ENCODE measurements at places on chromosomes 1 and 21. TPM values are rescaled to one million over a fixed set of nuclear protein-coding genes. Genes with fewer than 3 reads are reported as not detected.

PPIAL4G gene
- total RNA-seq: not detected

PDC gene
- not detected for total RNA-seq

ACTL8 gene
- not detected for total RNA-seq

ARL8A gene
- total RNA-seq: 29.9 TPM

IPO9 gene
- total RNA-seq: 34.2 TPM

BGLAP gene
- total RNA-seq: not detected

KCNK2 gene
- total RNA-seq: 4.0 TPM

TENT5C gene
- total RNA-seq: 0.36 TPM

SIK1 gene
- 16.4 TPM for total RNA-seq

USH2A gene
- 6.5 TPM for total RNA-seq

KLHDC7A gene
- not detected for total RNA-seq

YOD1 gene
- 12.6 TPM for total RNA-seq

GRIK1 gene
- total RNA-seq: not detected

OR10J4 gene
- not detected for total RNA-seq

TNNI3K gene
- total RNA-seq: under 0.01 TPM

SPATA17 gene
- 1.7 TPM for total RNA-seq

NECTIN4 gene
- total RNA-seq: not detected

DNASE2B gene
- total RNA-seq: not detected

KLHDC8A gene
- total RNA-seq: under 0.01 TPM

BCL2L15 gene
- total RNA-seq: under 0.01 TPM

THEM5 gene
- total RNA-seq: not detected

TNFRSF4 gene
- total RNA-seq: not detected

DTL gene
- total RNA-seq: 32.4 TPM

TTLL7 gene
- total RNA-seq: 17.2 TPM

TMEM61 gene
- total RNA-seq: not detected

FCAMR gene
- total RNA-seq: not detected

NEGR1 gene
- total RNA-seq: 1.8 TPM

ZNF644 gene
- 95.9 TPM for total RNA-seq

IER5 gene
- total RNA-seq: 22.4 TPM

KRTAP19-3 gene
- not detected for total RNA-seq

PER3 gene
- 10.0 TPM for total RNA-seq

PTAFR gene
- not detected for total RNA-seq

BEND5 gene
- not detected for total RNA-seq

FAM163A gene
- total RNA-seq: not detected

OR2G6 gene
- total RNA-seq: not detected

FOXD3 gene
- total RNA-seq: 15.1 TPM

LINGO4 gene
- not detected for total RNA-seq

HSD11B1 gene
- not detected for total RNA-seq

LIN28A gene
- total RNA-seq: not detected

PIGV gene
- total RNA-seq: 20.7 TPM

RAB3B gene
- 0.77 TPM for total RNA-seq

Measured in melanocyte of skin (primary cell).